ENCODE measurements at places on chromosomes 5 and 9.

GRCh38 chr5:126680191-126680817, 79.6 kb downstream of the PHAX start:
- no peak for DNase-seq

GRCh38 chr9:111597852-111598732, 1.4 kb downstream of the PTGR1 start:
- DNase-seq: peak; percentile 63

- DNase-seq: no peak
These were observed 14.4 kb upstream of the GADD45G start for GRCh38 chr9:89590415-89590814.

- peak; percentile 60 for DNase-seq
These were observed 18.5 kb upstream of the ERMP1 start for GRCh38 chr9:5851445-5851844.

GRCh38 chr5:140214831-140215230, 39.8 kb downstream of the CYSTM1 start:
- no peak for DNase-seq

DNA sequence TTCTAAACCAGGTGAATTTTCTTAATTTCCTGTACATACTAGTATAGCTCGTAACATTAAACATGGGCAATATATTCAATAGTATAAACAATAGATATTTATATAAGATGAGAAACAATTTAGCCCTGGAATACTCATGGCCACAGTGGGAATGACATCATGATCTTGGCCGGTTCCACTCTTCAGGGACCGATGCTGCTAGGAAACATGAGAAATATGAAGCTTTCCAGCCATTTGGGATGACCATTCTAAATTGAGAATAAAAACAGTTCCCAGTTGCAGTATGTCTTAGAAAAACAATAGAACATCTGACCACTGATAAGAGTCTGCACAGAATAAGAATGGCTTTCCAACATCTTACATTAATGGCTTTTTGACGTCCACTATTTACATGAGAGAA, 33.3 kb upstream of the SLCO6A1 start:
- no peak for DNase-seq

DNA sequence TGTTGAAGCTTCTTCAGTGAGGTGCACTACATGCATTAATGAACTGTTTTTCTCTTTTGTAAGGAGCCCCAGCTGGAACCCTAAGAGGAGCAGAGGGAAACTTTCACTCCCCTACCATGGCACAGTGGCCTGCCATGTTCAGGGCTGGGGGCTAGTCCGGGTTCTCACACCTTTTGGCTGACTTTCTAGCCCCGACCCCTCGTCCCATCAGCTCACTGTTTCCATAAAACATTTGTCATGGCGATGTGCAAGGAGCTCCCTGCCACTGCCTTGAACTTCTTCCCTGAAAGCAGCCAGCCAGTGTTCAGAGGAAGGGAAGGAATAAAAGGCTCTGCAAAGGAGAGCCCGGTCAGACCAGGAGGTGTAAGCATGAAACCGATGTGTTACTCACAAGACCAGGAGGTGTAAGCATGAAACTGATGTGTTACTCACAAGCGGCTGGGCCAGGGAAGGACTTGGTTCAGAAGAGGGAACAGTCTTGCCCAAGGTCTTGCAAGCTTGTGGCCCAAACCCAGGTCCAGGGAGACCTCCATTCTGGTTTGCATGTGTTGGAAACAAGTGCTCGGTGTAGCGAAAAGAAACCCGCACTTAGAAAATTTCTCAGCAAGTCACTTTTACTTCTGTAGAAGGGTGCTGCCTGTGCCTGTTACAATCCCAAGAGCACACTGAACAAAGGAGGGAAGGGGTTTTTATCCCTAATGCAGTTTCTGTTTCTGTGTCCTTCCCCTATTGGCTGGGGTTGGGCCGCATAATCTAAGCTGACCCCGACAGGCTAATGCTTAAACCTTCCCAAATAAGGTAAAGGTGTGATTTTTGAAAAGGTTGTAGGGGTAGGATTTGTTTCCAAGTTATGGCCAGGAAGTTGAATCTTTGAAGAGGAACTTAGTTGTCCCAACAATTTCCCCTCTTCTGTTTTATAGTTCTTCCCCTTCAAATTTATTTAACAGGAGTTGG, 3.4 kb upstream of the ABO start:
- no peak for DNase-seq

All from stimulated activated CD4-positive, alpha-beta T cell treated with anti-CD3 and anti-CD28 coated beads, Interleukin-15, amount 100 ng/mL, for 24 hours (primary cell).